ENCODE measurements at places on chromosomes 5 and 9.

GRCh38 chr5:9524941-9525340 lies 20.9 kb downstream of the SEMA5A start:
- no peak for DNase-seq

GRCh38 chr9:112997236-112997941 lies 14.6 kb downstream of the ZNF883 start:
- DNase-seq = no peak

GRCh38 chr9:128494108-128494745 lies 10.3 kb upstream of the GLE1 start:
- no peak for DNase-seq

GRCh38 chr5:111069839-111070238 lies 1.7 kb upstream of the TSLP start:
- DNase-seq = no peak

- no peak for DNase-seq
These were observed 7.5 kb downstream of the NDFIP1 start for GRCh38 chr5:142115937-142116614.

- no peak for DNase-seq
These were observed 19.5 kb upstream of the GOLGA1 start for GRCh38 chr9:124960409-124960752.

Data from RPMI8226 (cell line).